Activated naive CD4-positive, alpha-beta T cell treated with anti-CD3 and anti-CD28 coated beads for 36 hours (primary cell): ENCODE measurements at places on chromosomes 12 and 14.

DNA sequence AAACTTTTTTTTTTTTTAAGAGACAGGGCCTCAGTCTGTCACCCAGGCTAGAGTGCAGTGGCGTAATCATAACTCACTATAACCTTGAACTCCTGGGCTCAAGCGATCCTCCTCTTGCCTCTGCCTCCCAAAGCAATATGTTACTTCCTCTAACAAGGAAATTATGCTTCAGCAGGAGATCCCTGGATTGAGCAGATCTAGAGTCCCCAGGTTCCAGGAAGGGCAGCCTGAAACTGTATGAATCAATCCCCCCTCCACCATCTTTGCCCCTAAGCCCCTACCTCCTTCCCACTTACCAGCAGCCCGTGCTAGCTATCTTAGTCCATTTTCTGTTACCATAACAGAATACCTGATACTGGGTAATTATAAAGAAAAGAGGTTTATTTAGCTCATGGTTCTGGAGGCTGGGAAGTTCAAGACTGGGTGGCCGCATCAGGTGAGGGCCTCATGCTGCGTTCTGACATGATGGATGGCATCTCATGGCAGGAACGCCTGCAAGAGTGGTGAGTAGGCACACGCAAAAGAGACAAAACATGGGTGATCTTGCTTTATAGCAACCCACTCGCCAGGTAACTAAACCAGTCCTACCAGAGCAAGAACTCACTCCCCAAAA, 5.0 kb downstream of the TAMALIN start:
- DNase-seq: no peak

GRCh38 chr12:6341417-6342139, at the start of gene TNFRSF1A:
Gene TNFRSF1A (minus strand): TSS chr12:6342076. CDS start chr12:6341814, 262 bp downstream.
- peak; percentile 73 for DNase-seq

DNA sequence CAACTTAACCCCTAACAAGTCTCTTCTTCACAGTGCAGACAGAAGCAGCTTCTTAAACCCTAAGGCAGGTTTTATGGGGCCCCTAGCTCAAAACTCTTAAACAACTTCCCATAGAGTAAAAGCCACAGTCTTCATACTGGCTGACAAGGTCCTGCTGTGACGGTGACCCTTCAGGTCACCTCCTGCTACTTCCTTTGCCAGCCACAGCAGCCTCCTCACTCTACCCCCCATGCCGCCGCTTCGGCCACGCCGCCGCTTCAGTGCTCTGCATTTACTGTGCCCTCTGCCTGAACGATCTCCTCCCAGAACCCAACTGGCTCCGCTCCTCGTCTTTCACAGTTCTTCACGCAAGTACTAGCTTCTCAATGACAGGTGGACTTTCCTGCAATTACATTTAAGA, 45.5 kb downstream of the ACADS start:
- DNase-seq: no peak

DNA sequence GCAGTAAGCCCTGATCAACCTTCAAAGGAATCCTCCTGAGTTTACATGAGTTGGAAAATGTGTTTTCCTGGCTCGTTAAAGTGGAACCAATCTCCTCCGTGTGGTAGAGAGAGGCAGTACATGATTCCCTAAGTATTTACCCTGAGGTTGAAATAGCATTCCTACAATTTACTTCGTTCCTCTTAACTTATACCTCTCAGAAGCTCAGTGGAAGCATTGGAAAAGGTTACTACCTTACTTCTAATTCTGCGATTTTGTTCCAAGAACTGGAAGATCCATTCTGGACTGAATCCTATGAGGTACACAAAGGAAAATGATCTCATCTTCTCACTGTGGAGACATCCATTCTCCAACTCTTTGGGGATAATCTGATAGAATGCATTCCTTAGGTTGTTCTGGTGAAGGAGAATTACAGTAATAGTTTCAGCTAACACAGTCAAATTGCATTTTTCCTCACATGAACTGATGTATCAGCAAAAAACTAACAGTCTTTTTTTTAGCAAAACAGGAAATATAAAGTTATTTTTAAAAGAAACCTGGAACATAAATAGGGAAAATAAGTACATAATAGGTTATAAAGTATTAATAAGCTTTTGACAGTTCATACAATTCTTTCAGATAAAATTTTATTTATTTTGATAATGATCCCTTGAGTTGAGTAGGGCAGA, 475.6 kb downstream of the PDZRN4 start:
- no peak for DNase-seq

DNA sequence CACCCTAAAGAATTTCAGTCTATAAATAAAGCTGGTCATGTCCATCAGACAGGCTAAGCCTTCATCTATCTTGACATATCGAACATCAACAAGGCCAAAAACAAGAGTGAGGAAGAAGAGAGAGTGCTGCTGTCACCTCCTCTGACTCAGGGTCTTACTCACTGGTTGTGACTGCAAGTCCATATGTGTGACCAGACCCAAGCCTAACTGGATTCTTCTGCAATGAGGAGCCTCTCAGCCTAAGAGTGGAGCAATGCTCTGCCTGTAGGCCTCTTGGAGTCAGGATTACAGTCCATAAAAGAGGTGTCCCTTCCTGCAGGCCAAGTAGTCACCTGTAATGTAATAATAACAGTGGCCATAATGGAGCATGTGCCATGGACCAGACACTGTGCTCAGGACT, 121.2 kb upstream of the SLC35F4 start:
- no peak for DNase-seq

DNA sequence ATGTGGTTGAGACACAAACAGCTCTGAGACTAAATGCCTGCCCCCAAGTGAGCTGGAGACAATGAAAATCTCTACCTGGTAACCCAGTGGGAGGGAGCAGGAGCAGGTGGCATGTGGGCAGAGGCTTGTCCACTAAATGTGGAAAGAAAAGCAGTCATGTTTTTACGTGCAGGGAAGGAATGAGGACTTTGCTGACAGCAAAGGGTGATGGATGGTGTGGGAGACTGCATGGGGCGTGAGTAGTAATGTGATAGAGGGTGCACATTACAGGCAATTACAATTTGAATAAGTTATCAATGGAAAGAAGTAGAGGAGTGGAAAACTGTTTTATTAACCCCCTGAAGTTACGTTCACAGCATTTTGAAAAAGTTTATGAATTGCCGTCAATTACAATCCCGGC, 176.6 kb downstream of the NRXN3 start:
- DNase-seq: no peak
